Head of caudate nucleus (tissue), 42 donors: ENCODE measurements at places on chromosomes 13 and 19.
A peak's percentile ranks its signal among the peaks of the same experiment; 100 is the strongest.

DNA sequence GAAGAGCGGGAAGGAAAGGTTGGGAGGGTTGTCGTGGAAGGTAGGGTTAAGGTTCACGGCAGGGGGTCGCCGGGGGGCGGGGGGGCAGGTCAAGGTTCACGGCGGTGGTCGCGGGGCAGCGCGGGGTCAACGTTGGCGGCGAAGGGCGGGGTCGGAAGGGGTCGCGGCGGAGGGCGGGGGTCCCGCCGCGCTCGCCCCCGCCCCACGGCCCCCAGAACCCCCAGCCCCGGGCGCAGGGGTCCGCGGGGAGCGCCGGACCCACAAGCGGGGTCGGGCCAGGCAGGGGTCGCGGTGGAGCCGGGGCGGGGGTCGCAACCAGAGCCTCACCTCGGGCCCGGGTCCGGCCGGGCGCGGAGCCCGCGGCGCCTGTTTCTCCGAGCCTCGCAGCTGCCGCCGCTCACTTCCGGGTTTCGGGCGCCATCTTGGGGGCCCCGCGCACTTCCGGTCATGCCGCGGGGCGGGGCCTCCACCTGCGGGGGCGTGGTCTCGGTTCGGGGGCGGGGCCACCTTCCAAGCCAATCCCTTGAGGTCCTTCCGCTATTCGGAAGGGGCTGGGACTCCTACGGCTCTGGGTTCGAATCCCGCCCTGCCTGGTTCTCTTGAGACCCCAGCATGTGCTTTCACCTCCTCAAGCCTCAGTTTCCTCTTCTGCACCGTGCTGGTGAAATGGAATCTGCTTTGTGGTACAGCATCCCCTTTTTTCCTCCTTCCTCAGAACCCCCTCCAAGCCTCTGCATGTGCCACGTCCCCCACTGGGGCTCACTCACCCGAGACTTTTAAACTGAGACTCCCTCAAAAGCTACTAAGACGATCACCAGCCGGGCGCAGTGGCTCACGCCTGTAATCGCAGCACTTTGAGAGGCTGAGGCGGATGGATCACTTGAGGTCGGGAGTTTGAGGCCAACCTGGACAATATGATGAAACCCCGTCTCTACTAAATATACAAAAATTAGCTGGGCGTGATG lies at the start of gene SBNO2:
Gene SBNO2 (minus strand): TSS at position 424 of the 965 bp plus-strand sequence. CDS start 19,992 bp downstream, outside the sequence.
- DNase-seq, result peak; percentile 88

GRCh38 chr19:13022111-13022858 lies 27.0 kb downstream of the NFIX start:
- no peak for DNase-seq

DNA sequence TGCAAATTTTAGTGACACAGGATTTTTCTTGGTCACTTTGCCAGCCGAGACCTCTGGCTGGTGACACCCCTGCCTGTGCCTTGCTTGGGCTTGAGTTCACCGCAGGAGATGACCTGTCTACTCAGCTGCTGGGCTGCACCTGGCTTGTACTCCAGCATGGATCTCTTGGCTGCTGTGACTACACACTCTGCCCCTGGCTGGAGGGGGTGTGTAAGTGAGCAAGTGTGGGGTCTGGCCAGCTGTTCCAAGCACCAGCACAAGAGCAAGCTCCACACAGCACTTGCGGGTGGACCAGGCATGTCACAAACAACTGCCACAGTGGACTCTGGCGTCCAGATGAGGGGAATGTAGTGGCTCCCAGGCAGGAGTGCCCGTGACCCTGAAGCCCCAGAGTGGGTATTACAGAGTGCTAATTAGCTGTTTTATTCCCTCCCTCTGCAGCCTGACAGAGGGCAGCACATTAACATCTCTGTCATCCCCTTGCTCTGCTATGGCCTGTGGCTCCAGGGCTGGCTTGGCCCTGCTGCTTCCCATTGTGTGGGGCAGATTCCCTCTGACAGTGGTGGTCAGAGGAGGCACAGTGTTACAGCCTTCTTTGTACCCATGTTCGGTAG lies 1387.2 kb downstream of the OLFM4 start:
- DNase-seq, result no peak

- no peak for DNase-seq
Observed at GRCh38 chr13:97582170-97582569, 148.2 kb downstream of the RAP2A start.

DNA sequence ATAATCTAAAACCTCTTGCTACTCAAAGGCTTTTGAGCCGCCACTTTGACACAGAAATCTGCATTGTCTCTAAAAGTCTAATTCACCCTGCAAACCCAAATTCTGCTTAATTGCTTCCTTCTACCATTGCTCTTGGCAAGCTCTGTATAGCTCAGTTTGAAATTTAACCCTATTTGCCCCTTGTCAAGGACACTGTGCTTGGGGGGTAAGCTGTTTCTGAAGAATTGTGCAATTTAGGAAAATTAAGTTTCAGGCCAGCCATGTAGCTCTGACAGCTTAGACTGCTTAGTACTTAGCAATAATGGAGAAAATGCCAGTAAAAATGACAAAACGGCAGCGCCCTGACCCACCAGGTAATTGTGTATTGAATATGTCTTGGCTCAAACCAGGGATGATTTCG lies 282.2 kb downstream of the OLFM4 start:
- DNase-seq, result no peak

- DNase-seq, result no peak
Observed at GRCh38 chr19:16094360-16095070, 17.2 kb upstream of the RAB8A start.

GRCh38 chr13:75271846-75272245 lies 210.1 kb downstream of the TBC1D4 start:
- no peak for DNase-seq

GRCh38 chr13:19161308-19161707 lies 20.3 kb downstream of the TUBA3C start:
- no peak for DNase-seq

DNA sequence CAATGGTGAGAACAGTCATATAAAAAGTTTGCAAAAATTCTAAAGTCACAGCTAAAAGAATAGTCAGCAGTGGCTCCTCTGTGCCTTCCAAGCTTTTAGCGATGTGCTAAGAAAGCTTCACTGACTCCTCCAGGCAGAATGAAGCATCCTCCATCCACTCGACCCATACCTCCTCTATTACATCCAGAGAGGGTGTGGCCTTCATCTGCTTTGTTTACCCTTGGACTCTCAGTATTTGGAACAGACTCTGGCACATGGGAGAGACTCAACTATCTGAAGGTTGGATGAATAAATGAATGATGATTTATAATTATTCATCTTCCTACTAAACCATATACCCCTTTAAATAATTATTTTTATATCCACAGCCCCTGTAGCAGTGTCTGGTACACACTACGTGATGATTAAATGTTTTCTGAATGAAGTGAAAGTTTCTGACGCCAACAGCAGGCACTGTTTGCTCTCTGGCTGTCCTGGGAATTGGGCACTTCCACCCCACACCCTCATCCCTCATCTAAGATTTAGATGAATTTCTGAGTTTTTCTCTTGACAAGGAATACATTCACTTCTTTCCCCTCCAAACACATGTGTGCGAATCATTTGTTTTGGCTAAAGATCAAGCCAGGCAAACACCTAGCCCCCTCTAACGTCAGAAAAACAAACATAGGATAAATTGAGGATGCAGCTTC lies 93.9 kb downstream of the NUFIP1 start:
- no peak for DNase-seq

DNA sequence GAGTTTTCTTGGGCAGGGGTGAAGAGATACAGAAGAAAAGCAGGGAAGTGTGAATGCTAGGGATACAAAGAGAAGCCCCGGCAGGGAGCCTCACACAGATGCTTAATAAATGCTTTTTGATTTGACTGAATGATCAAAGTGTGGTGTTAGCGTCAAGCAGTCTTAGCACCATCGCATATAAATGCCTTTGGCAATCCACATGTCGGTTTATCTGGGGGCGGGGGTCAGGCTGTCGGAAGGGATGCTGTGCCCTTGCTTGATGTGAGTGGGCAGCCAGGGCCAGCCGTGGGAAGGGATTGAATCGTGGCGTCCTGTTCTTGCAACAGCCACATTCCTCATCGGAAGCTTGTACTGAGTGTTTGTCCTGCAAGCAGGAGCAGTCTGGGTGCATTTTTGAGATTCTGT lies 173.1 kb downstream of the LACC1 start:
- no peak for DNase-seq

DNA sequence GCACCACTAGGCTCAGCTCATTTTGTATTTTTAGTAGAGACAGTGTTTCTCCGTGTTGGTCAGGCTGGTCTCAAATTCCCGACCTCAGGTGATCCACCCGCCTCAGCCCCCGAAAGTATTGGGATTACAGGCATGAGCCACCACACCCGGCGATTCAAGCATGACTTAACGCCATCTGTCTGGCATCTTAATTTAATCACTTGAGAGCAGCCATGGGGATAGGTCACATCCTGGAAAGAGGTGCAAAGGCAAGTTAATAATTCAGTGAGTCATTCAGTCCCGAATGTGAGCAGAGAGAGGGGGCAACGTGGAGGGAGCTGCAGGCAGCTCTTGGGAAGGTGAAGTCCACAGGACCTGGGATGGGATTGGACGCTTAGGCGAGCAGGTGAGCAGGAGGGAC lies 31.7 kb upstream of the USP29 start:
- DNase-seq, result no peak

DNA sequence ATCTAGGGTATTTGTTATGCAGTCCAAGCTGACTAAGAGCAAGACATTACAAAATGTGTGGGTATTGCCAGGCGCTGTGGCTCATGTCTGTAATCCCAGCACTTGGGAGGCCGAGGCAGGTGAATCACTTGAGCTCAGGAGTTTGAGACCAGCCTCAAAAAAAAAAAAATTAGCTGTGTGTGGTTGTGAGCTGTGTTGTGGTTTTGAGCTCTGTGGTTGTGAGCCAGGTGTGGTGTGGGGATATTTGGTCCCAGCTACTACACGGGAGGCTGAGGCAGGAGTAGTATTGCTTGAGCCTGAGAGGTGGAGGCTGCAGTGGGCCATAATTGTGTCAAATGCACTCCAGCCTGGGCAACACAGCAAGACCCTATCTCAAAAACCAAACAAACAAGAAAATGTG lies 5.6 kb upstream of the KEAP1 start:
- no peak for DNase-seq

DNA sequence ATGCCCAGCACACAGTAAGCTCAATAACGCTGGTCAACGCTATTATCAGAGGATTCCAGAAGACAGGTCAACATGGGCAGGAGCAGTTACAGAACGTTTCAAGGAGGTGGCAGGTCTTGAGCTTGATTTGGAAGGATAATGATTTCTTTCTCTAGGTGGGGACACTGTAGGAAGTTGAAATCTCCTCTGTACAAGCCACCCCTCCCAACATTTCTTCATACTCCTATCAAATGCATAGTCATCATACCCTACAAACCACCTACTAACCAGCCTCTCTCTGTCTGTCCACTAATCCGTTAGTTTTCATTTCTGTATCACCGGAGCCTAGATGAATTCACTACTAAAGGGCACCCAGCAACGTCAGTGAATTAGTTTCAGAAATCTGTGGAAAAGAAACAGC lies 1.3 kb downstream of the ATP7B start:
- no peak for DNase-seq

DNA sequence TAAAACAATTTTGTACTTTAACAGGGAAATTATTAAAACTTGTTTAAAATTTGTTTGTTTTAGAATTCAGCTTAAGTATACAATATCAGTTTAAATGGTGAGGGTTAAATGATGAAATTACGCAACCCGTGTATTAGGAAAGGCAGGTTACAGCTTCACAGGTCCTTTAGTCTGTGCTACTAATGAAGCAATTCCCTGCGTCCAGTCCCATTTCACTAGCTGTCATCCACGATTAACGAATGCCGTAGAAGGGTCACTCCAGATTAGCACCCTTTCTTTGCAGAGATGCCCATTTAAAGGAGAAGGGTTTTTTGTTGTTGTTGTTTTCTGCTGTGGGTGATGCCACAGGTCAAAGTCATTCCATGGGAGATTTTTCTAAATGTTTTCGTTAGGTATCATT lies 457.6 kb upstream of the SLC10A2 start:
- no peak for DNase-seq

DNA sequence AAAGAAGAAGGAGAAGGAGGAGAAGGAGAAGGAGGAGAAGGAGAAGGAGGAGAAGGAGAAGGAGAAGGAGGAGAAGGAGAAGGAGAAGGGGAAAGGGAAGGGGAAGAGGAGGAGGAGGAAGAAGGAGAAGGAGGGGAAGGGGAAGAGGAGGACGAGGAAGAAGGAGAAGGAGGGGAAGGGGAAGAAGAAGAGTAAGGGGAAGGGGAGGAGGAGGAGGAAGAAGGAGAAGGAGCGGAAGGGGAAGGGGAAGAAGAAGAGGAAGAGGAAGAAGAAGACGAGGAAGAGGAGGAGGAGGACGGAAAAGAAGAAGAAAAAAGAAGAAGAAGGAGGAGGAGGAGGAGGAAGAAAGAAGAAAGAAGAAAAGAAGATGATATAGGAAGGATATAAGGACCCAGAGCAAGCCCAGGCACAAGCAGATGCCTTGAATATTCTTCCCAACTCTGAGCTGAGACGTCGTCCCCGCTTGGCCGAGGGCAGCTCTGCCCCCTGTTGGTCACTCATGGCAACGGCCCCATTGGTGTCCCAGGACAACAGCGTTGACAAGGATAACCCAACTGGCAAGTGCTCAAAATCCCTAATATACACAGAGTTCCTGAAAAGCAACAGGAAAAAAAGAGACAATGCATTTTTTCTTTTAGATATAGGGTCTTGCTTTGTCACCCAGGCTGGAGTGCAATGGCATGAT lies 30.6 kb upstream of the IGSF23 start:
- no peak for DNase-seq

DNA sequence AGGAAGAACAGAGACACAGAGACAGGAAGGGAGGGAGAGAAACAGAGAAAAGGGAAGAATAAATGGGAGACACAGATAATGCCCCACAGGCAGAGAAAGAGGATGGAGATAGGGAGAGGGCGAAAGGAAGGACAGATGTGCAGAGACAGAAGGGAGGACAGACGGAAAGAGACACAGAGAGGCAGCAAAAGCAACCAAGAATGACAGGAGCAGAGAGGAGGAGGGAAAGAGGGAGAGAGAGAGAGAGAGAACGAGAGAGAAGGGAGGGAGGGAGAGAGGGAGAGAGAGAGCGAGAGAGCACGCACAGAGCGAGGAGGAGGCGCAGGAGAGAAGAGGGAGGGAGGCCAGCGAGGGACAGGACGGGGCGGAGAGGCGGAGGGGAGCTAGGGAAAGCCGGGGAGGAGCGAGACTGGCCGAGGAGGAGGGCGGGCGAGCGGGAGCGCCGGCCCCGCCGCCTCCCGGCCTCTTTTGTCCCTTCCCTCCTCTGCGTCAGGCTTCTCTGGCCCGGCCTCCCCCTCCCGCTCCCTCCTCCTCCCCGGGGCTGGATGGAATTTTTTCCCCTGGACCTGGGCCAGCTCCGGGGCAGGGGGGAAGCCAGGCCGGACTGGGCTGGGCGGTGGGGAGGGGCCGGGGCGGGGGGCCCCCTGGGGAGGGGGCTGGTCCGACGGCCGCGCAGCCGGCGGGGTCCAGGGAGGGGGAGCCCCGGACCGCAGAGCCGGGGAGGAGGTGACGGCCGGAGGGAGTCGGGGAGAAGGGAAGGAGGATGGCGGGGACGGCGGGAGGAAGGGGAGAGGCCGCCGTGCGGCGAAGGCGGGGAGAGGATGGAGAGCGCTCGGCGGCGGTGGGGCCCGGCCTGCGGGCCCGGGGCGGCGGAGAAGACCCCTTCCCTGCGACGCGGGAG lies 4.2 kb upstream of the SPACA6 start:
- peak; percentile 93 for DNase-seq
